ENCODE measurements at places on chromosomes 5 and 9.
A peak's percentile ranks its signal among the peaks of the same experiment; 100 is the strongest.

DNA sequence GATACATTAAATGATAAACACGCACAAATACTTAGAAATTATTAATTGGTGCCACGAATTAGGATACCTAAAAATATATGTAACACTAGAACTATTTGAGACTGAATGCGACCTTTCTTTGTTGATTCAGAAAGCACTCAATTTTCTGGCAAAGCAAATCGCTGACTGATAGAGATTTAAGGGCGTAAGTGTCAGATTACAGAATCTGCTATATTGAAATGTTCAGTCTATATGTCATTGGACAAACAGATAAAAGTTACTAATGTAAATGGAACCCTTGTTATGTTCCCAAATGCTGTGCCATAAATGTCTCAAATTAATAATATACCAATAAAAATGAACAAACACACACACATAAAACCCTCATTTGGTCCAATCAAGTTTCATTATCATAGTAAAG is 137.9 kb downstream of the MPDZ start:
- no peak for DNase-seq

DNA sequence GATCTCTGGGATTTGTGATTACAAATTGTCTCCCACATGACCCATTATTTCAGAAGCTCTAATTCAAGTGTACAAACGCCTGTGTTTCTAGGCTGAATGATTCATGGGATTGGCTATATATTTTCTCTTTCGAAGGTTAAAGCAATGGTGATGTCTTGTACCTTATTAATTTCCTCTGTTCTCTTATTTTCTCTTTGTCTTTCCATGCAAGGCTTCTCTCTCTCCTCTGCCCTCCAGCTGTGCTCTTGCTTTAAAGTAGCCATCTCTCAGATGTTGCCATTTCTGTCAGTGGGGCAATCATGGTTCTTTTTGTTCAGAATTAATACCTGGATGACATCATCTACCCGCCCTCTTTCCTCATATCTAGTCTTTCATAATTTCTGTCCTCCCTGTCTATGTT is 184.3 kb upstream of the ATP10B start:
- no peak for DNase-seq

- no peak for DNase-seq
Observed at GRCh38 chr5:3026099-3026498, 274.6 kb upstream of the IRX2 start.

DNA sequence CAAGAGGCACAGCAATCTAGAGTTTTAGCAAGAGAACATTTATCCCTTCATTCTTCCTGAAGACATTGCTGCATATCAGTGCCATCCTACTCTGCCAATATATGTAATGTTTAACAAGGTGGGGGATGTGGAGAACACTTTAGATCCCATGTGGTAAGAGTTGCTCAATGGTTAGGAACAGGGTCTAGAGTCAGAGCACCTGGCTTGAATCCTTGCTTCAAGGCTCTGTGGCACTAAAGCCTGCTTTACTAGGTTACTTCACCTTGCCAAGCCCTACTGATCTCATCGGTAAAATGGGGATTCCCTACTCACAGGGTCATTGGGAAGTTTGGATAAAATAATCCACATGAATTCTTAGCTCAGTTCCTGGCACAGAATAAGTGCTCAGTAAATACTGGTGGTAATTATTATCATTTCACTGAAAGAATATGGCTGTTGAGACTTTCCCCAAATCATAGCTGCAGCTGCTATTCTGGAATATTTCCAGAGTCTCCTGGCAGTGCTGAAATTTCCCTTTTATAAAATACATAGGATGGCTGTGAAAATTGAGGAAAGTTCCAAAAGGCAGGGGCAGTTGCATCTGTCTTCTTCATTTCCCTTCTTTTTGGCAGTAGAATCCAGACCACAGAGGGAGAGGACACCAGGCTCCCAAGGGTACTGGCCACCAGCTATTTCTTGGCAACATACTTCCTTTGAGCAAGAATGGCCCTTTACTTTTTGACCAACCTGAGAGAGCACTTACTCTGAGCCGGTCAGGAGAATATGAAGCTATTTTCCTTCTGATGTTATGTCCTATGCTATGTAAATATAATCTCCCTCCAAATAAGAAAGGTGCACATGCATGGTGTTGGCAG is 142.8 kb downstream of the PALM2AKAP2 start:
- DNase-seq = no peak

GRCh38 chr9:109421026-109421970 is 76.8 kb downstream of the PTPN3 start:
- no peak for DNase-seq

DNA sequence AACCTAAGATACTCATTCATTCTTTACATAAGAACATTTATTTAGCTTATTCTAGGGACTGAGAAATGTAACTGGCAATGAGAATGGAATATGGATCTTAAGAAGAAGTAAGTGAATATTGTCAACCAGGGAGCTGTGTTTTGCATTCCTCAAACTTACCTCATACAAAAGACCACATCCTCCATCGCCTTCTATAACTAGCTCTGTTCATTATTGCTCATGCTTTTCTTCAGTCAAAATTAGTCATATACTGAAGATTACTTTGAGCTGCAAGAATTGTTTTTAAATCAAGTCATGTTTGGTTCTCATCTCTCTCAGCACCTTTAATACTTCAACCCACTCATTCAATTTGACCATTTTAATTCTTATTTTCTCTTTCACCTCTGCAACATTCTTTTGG is 140.3 kb upstream of the RASA1 start:
- DNase-seq = no peak

DNA sequence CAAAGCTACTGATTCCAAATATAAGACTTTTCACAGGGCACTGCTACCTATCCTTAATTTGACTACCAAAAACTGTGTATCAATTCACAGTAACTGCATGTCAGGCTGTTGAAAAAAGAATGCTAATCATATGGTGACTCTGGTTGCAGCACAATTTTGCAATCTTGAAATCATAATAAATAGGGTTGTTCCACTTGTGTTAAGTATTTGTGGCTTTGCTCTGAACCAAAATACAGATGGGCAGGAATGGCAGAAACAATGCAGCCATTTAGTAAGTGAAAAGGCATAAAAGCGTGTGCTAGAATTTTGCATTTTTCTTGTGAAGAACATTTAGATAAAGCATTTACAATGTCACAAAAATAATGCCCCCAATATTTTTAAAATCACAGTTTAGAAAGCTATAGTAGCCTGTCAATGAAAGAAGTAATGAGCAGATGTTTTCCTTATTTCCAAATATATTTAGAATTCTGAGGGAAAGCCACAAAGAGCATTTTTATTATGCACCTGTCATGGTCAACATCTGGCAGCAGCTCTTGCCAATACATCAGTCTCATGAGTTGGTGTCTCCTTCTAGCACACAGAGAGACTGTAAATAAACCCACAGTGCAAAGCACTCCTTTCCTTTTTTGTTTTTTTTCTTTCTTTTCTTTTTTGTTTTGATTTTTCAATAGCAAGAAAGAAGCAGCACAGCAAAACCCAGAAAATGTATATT is 54.8 kb upstream of the PAM start:
- no peak for DNase-seq

- no peak for DNase-seq
Observed at GRCh38 chr5:127757576-127757975, 54.4 kb downstream of the CCDC192 start.

- no peak for DNase-seq
Observed at GRCh38 chr5:43357878-43358281, 44.7 kb upstream of the HMGCS1 start.

DNA sequence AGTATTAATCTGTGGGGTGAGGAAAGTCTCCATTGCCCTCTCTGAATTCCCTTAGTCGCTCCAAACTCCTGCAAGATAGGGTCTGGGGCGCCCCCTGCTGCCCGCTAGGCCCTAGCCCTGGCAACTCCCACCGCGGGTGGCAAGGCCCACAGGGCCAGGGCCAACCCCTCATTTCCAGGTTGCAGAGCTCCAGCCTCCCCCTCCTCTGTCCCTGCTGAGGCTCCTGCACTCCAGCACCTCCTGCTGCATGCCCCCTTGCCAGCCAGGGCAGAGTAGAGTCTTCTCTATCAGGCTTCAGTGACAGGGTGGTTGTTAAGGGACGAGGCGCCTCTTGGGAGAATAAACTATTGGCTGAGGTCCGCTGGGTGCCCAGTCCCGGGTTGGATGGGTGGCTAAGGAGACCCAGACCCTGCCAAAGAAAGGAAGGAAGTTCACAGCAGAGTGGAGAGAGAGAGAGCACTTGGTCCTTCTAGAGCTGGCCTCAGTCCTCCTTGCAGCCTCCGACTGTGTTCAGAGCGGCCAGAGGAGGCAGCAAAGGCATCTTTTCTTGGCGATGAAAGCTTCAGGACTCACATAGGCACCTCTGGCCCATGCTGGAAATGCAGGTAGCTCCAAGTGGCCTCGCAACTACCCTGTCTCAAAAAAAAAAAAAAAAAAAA is 45.6 kb downstream of the SAR1B start:
- peak; percentile 68 for DNase-seq

DNA sequence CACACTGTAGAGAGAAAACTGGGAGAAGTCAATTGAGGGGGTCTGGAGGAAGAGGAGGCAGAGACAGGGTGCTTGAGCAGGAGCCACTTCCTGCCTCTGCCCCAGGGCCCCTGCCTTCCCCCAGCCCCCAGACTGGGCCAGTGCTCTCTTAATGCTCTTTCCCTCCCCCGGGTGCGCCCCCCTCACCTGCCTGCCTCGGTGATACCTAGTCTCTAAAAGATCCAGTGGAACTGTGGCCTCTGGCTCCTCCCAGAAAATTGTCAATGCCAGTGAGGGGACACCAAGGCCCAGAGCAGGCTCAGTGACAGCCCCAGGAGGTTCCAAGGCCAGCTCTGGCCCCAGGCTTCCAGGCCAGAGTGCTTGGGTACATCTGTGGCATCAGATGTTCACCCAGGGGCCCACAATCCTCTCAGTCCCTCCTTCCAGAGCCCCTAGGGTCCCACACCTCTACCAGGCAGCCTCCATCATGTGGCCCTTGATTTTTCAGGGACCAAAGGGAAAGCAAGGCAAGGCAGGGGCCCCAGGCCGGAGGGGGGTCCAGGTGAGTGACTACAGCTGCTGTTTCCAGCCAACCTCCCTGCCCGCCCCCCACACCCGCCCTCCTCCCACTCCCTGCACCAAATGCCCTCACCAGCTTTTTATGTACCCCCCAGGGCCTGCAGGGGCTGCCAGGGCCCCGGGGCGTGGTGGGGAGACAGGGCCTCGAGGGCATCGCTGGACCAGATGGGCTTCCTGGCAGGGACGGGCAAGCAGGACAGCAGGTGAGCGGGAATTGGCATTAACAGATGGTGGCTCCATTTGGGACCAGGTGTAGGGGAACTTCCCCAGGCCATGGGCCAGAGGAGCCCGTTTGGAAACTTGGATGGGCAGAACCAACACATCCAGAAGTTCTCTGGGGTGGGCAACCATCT is 33.1 kb upstream of the ORM1 start:
- no peak for DNase-seq

DNA sequence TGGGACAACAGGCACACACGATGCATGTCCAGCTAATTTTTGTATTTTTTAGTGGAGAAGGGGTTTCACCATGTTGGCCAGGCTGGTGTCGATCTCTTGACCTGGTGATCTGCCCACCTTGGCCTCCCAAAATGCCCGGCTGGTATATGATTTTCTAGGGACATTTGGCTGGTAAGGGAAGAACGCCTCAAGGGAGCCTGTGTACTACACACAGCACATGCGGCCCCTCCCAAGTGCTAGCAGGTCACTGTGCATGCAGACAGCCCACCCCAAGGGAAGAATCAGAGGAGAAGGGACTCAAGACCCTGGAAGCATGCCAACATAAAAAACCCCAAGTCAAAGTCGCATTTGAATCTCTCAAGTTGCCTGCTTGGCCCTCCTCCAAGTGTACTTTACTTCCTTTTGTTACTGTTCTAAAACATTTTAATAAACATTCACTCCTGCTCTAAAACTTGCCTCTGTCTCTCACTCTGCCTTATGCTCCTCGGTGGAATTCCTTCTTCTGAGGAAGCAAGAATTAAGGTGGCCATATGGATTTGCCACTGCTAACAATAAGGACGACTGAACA is 24.3 kb upstream of the OTULINL start:
- DNase-seq = no peak

- no peak for DNase-seq
Observed at GRCh38 chr5:38257308-38258041, 884 bp upstream of the EGFLAM start.

DNA sequence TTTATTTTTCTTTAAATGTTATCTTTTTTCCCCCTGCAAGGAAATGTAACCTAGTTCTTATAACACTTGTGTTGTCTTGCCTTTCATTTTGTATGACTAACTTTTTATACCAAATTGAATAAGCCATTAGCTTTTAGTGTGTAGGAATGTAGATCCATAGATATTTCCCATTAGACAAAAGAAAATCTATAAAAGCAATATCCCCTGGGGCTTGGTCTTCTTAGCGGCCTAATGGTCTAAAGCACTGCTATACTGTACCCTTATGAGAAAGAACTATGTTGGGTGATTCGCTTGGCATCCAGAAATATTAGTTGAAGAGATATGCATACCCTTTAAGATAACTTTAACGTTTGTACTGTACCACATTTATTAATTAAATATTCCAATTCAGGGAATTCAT is 289.2 kb downstream of the CCDC171 start:
- DNase-seq = no peak
